HuH-7 (cell line): ENCODE measurements at places on chromosomes 1 and 21.

GRCh38 chr1:4932311-4933030, 278.1 kb downstream of the AJAP1 start:
- no peak for DNase-seq

DNA sequence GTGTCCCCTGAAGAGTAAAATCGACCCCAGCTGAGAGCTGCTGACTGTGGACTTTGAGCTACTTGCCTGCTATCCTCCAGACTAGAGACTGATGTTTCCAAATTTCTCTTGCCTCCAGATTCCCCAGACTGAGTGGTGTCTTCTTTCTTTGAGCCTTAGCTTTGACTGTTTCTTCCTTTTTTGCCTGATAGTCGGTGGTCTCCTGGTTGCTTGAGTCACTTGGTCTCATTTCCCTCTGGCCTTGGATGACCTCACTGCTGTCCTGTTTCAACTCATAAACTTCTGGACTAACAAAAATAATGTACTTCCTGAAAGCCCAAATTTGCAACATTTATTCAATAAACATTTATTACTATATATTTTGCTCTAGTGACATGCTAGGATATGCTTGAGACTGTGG, 52.9 kb upstream of the DIPK1A start:
- no peak for DNase-seq

GRCh38 chr1:245209658-245210435, 55.1 kb downstream of the KIF26B start:
- DNase-seq = no peak

DNA sequence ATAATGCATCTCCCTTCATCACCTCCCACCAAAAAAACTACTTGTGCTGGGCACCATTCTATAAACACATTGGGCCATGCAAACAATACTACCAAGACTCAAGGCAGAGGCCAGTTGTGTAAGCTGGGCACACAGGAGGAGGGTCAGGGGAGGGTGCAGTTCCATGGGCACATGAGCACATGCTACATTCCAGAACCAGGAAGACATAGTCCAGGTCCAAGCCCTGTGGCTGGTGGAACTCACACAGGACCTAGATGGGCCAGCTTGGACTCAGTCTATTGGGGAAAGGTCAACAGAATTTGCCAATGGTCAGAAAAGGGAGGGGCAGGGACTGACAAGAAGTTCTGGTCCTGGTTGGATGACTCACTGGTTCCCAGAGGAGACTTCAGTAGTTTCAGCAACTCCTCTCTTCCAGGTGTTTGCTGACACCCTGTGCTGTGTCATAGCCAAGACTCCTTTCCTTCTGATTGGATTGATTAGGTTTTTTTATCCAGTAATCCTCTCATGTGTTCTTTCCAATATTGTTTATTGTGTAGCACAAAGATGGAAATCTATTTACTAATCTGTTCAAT, 249.7 kb downstream of the C1orf94 start:
- no peak for DNase-seq

GRCh38 chr1:3730543-3731247, 21.6 kb upstream of the CCDC27 start:
- DNase-seq = no peak

DNA sequence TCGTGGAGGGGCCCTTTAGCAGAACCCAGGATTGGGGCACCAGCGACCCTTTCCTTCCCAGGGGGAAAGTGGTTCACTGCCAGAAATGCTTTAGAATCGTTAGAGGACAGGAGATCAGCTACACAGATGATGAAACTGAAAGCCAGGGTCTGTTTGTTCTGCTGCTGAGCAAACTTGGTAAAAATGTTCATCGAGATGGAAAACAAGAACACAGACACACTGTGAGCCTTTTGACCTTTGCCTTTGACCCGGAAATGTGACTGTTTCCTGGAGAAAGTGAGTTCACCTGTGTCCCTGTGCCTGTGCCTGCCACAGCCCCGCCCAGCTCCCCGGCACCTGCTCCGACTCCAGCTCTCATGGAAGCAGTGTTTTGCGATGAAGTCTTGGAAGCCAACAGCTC, 234.3 kb downstream of the CAMTA1 start:
- no peak for DNase-seq

GRCh38 chr1:218983848-218984247, 189.8 kb upstream of the LYPLAL1 start:
- peak; percentile 35 for DNase-seq

- no peak for DNase-seq
Observed at GRCh38 chr1:59415881-59416280, 119.0 kb downstream of the FGGY start.

DNA sequence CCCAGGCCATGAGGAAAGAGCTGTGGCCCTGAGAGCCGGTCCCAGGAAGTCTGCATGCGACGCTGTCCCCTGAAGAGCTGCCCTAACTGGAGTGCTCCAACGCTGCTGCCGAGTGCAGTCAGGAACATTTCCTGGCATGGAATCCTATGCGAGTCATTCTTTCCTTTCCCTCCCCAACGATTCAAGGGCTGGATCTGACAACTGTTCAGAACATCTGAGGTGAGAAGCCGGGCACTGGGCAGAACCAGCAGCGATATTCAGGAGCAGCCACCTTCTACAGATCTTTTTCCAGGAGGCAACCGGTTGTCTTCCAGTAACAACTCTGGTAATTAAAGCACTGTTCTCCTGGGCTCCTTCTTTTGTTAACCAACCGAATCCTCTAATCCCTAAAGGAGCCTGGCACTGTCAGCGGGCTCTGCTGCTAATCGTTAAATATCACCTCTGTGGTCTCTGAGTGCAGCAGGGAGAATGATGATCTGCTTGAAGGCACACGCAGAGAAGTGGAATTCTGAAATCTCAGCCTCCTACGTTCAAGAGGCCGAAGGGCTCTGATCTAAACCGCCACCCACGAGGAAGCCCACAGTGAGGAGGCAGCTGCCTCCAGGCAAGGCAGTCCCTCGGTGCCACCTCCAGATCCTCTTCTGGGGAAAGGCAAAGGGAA, 55.8 kb downstream of the SLC45A1 start:
- DNase-seq = no peak

DNA sequence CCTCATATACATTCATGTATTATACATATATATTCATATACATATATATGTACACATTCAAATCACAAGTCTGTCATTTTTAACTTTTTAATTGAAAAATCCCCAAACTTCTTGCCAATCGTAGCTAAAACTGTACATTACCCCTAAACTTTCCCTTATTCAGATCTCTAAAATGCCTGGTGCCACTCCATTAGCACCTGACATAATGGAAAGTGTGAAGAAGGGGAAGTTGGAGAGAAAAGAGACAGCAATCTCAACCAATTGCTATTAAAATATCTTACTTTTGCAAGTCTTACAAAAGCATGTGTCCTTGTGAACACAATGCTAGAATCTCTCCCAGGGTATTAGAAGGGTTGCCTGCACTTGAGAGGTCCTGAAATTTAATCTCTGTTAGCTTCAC, 22.7 kb upstream of the PRKACB start:
- no peak for DNase-seq

GRCh38 chr1:10631121-10631810, 156.5 kb downstream of the PEX14 start:
- DNase-seq = no peak

- no peak for DNase-seq
Observed at GRCh38 chr1:179924268-179924667, 30.3 kb upstream of the CEP350 start.
